CD4-positive, alpha-beta T cell treated with Interleukin-17A for 4 hours (primary cell): ENCODE measurements at places on chromosomes 6 and 20.

DNA sequence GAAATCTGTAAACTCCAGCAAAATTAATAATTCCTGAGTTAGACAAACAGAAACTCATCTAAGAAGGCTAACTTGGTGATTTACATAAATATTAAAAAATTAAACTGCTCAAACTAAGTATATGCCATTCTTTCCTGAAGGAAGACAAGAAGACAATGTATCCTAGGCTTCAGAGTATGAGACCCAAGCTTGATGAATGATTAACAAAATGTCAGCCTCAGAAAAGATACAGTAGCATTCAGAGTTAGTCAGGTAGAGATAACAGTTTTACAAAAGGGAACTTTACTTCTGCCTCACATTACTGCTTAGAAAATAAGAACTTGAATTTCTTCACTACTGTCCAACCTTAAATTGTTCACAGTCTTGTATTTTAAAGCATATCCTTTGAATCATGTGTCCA, 12.0 kb downstream of the CSNK2A1 start:
- no peak for DNase-seq

GRCh38 chr6:20379231-20379630, 22.4 kb upstream of the E2F3 start:
- DNase-seq: no peak

- DNase-seq: no peak
These were observed 26.3 kb upstream of the ETV7 start for GRCh38 chr6:36413489-36414480.

DNA sequence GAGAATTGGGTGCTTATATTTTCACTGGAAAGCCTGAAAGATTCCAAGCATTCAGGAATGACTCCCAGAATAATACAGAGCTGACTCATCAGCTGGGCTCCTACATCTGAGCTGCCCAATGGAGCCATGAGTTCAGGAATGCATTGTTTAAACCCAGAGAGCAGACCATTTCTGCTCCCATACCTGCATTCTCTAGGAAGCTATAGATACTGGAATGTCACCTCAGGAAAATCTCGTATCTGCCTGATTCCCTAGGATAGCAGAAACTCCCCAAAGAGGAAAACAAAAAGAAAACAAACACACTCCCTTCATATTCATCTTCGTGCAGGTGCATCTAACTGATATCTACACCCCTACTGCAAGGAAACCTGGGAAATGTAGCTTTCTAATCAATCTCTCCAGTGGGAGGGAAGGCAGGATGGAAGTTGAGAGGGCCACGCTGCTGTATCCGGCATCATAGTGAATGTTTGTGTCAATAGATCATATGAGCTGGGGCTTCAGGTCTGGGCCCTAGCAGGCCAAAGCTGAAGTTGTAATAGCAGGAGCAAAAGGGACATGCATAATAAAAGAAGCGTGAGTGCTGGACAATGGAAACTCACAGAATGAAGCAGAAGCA, 8.2 kb upstream of the SLC2A12 start:
- no peak for DNase-seq

DNA sequence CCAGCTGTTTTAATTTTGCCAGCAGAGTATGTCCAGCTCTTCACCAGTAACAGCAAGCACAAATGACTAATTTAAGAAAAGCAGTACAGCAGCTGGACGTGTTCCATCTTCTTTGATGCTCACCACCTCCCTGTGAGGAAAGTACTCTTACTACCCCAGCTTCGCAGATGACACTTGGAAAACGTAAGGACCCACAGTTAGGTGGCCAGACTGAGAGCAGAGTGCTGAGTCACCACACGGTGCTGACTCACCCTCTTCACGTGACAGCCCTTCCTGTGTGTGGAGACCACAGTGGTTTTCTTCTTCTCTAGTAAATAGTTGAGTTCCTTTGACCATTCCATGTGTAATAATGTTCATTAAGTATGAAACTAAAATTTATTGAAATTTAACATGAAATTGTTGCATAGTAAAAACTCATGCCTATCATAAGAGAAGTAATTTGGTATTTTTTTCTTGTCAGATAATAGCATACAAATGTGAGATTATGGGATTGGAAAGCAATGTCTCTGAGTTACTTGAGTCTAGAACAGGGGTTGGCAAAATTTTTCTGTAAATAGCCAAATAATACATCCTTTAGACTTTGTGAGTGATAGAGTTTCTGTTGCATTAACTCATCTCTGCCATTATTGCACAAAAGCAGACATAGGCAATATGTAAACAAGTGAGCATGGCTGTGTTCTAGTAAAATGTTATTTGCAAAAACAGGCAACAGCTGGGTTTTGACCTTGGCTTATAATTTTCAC, 76.6 kb downstream of the SLX4IP start:
- peak; percentile 71 for DNase-seq

DNA sequence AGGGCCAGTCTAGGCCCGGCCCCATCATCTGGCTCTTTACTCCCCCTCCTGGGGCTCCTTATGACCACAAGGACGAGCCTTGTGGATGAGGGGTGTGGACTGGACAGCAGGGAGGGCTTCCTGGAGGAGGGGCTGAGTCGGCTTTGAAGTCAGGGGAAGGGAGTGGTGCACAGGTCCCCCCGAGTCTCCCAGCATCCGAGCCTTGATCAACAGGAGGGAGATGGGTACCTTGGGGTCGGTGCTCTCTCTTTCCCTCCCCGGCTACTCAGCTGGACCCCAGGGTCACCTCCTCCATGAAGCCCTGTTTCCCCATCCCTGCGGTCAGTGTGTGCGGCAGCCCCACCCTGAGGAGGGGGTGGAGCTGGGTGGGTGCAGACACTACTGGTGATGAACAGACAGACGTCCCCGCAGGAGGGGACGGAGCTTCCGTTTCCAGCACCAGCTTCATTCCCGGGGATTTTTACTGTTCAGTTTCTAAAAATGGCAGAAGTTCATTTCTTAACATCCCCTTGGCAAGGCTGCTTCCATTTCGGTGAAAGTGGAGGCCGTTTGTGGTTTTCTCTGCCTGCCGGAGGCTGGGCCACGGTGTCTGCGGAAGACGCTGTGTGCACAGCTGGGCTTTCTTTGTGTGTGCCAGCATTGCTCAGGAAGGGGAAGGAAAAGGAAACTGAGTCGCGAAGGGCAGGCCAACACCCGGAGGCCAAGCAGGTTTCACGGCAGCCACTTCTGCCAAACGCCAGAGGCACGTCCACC, 19.6 kb downstream of the NTSR1 start:
- DNase-seq: peak; percentile 40

GRCh38 chr20:33908336-33908735, 85.4 kb upstream of the RALY start:
- no peak for DNase-seq

DNA sequence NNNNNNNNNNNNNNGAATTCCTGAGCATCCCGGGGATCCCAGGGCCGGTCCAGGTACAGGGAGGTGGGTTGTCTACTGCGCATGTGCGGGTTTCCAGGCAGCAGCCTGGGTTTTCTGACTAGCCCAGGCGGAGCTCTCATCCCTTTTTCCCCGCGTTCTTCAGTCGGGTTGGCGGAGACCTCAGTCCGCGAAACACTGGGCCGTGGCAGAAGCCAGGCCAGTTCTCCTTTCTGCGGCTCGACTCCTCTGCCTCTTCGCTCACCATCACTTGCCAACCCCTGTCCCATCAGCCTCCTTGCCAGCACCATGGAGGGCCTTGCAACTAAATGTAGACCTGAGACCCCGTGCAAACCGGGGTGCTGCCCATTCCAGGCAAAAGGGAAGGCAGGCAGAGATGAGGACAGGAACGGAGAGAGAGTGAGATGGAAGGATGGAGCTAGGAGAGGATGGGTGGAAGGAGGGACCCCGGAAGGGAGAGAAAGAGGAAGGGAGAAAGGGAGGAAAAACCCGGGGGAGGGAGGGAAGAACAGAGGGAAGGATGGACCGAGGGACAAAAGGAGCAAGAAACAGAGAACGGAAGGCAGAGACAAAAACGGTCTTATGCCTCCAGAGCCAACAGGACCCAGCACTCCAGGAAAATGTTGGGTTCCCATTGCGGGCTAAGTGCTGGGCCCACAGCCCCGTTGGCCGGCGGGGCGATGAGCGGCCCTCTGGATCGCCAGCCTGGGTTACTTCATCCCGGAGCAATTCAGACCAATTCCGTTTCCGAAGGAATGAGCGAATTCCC, 445.4 kb upstream of the DEFB115 start:
- no peak for DNase-seq

DNA sequence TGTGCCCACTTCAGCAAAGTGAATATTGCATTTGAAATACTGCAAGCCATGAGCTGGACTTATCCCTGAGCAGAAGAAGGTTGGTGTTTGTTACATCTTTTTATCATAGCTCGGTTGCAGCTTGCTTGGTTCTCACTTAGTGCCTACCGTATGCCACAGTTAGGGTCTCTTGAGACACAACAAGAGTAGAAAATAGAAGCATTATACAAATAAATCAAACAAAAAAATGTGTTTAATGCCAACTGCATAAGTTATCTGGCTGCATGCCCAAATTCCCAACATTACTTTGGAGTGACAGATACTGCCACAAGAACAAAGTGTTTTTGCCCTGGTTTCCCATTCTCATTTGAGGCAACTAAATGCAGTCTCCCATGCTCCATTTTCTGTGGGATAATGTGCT, 53.9 kb upstream of the LAMP5 start:
- DNase-seq: no peak

DNA sequence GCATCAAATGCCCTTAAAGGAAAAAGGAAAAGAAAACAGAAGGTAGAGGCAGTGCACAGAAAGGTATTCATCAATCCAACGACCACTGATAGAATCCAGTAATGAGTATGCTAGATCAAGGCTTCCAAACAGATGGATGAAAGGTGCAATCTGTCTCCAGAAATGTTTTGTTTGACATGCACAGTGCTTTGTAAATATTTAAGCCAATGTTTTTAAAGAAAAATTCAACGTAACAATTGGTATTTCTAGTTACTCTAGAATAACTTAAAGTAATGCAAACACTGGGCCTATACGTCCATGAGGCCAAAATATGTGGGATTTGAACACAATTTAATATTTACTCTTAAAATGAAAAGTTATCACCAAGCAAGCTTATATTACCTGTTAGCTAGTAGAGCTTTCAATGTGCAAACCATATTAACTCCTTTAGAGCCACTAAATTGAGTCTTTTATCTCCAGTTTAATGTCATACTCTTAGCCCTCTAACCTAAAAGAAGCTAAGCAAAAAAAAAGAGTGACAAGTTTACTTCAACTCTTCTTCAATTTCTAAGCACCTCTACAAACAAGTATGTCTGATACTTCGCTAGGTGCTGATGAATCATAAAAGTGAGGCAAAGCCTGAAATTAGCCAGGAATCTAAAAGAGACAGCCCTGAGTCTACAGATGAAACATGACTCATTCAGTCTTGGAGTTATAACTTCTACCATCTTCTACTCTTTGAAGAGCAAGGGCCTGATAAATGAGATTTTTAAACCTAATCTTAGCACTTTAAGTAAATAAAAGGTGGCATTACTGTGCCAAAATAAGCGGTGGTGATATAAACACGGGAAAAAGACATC, 169.8 kb downstream of the PTPRK start:
- no peak for DNase-seq

DNA sequence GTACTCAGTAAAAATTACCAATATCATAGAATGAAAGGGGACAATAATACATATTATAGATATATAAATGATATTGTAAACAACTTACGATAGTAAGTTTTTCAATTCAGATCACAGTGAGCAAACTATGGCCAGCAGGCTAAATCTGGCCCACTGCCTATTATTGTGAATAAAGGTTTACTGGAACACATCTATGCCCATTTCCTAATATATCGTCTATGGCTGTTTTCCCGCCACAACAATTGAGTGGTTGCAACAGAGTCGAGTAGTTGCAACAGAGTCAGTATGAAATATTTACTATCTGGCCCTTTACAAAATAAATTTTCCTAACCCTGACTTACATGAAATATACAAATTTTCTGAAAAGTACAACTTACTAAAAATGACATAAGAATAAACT, 297.3 kb upstream of the KCNQ5 start:
- no peak for DNase-seq

DNA sequence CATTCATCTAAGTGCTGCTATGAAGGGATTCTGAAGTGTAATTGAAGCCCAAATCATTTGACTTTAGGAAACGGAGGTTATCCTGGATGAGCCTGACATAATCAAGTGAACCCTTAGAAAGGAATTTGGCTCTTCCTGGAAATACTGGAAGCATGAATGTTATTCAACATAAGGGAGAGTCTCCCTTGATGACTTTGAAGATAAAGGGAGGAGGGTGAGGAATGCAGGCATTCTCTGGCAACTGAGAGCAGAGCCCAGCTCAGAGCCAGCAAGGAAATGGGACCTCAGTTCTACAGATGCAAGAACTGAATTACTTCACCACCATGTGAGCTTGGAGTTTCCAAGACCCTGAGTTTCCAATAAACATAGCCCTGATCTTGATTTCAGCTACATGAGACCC, 168.2 kb downstream of the DLL1 start:
- DNase-seq: no peak

- no peak for DNase-seq
These were observed 119.6 kb upstream of the PTPRT start for GRCh38 chr20:43309266-43309665.

- DNase-seq: no peak
These were observed 168.0 kb downstream of the HDGFL1 start for GRCh38 chr6:22737331-22737730.

- DNase-seq: no peak
These were observed 136.9 kb downstream of the PREX1 start for GRCh38 chr20:48690888-48691287.

DNA sequence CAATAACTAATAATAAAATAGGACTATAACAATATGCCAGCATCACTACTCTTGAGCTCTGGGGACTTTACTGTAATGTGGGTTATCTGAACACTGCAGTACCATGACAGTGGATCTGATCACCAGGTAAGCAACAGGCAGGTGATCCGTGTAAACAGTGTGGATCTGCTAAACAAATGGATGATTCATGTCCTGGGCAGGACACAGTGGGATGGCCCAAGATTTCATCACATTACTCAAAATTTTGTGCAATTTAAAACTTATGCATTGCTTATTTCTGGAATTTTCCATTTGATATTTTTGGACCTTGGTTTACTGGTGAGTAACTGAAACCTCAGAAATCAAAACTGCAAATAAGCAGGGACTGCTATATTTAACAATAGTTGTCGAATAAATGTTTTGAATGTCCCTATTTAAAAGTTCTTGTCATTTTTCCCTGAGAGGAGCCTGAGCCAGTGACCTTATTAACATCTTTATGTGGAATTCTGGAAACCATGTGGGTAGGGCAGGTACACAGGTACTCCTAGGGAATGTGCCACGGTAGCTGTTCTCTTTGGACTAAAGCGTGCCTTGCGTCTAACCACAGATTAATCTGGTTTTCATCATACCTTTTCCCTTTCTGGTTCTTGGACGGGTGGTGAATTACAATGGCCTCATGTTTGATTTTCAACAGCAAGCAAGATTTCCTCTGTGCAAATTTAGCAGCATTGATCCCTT, 214.5 kb upstream of the SASH1 start:
- DNase-seq: no peak
